Cerebellar cortex (tissue), 1 donor: ENCODE measurements at places on chromosomes 3 and 15.

GRCh38 chr3:89560568-89560967 lies 453.1 kb downstream of the EPHA3 start:
- no peak for DNase-seq

DNA sequence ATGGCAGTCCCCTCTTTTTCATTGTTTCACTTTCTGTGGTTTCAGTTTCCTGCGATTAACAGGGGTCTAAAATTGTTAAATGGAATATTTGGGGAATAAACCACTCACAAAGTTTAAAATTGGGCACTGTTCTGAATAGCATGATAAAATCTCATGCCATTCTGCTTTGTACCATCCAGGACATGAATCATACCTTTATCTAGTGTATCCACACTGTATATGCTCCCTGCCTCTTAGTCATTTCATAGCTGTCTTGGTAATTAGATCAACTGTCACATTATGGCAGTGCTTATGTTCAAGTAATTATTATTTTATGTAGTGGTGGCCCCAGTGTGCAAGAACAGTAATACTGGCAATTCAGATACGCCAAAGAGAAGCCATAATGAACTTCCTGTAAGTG lies 734.5 kb downstream of the ZPLD1 start:
- DNase-seq, result no peak

- DNase-seq, result no peak
These were observed 17.5 kb upstream of the NMD3 start for GRCh38 chr3:161203485-161204098.

DNA sequence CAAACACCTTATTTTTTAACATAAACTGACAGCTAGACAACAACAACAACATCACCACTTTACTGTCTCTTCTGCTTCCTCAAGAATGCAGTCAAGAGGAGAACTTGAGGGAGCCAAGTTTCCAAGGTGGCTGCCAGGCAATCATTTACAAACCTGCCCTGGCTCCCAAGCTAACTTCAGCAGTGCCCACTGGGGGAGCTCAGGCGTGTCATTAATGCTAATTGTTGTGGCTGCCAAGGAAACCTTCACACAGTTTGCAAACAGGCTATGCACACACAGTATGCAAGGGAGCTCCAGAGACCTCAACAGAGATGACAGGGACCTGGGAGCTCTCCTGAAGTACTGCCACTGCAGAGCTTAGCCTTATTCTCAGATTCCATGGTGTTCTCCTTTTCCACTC lies 2.1 kb downstream of the DZIP1L start:
- peak; percentile 5 for DNase-seq

DNA sequence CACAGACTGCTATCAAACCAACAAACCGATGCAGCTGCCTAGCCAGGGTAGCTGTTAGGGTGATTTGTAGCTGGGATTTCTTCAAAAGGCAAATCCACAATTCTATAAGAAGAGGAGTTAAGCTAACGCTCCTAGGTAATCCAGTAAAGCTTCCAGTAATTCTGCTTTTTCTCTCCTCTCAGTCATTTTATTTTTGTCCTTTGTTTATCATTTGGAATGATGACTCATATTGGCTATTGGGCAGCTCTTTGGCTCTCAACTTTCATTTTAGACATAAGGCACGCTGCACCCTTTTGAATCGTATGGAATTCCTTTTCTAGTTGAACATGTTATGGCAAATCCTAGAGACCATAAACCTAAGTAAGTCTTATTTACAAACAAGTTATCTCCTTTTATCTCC lies 53.2 kb upstream of the PPARG start:
- DNase-seq, result no peak
